ENCODE measurements at places on chromosomes 2 and 18.
A peak's percentile ranks its signal among the peaks of the same experiment; 100 is the strongest.

DNA sequence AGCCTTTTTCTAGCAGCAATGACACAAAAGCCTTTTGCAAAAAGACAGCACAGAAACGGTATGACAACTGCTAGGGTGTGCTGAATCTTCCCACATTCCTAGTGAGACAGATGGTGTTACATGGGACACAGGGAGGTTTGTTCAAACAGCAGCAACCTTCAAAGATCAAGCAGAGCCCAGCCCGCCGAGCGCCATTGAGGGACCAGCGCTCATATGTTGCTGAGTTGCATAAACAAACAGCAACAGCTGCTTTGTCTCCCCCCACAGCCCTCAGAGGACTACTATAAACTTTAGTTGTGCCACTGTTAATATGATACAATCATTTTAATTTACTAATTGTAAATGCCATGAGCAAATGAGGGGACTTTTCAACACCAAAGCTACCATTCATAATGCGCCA lies 117.7 kb downstream of the ZEB2 start:
- peak; percentile 43 for DNase-seq

- DNase-seq, result peak; percentile 29
Measured at GRCh38 chr2:53442783-53443182, 324.8 kb upstream of the CHAC2 start.

DNA sequence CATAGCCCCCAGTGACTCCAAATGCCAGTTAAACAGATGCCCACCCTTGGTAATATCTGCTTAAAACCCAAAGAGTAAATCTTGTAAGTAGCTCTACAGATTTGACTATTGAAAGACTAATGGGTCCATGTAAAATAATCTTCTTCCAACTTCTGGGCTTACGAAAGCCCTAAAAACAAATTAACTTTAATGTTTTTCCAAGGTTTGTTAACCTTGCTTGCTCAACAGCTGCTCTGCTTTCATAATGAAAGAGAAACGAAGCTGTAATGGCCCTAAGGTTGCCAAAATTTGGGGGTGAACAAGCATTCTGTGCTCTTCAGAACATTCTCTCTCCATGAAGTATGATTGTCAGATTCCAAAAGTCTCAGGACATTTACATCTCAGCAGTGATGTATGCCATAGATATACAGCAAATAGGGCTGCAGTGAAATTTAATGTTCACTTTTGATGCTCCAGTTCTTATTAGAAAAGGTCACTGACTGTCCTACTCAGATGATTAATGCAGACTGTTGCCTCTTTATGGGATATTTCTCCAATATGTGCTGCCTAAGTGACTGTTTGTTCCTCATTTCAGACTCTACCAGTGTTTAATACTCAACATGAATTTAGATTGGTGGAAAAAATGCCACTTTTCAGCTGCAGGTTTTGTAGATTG lies 436.3 kb upstream of the CHST9 start:
- no peak for DNase-seq

GRCh38 chr2:132573444-132574007 lies 96.5 kb downstream of the LYPD1 start:
- DNase-seq, result no peak

- no peak for DNase-seq
Measured at GRCh38 chr2:191891656-191892055, 44.8 kb upstream of the CAVIN2 start.

DNA sequence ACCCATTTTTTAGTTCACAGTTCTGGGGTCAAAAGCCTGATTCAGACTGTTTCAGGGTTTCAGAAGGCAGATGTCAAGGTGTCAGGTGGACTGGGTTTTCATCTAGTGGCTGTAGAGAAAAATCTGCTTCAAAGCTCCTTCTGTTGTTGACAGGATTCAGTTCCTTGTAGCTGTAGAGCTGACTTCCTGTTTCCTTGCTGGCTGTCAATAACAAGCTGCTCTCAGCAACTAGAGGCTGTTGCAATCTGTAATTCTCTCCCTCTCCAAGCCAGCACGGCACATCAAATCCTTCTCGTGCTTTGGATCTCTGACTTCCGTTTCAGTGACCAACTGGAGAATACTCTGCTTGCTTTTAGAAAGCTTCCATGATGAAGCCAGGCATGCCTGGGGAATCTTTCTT lies 179.4 kb downstream of the DOK6 start:
- no peak for DNase-seq

GRCh38 chr2:191927319-191927867 lies 80.5 kb upstream of the CAVIN2 start:
- no peak for DNase-seq

- no peak for DNase-seq
Measured at GRCh38 chr2:101400506-101401325, 13.4 kb upstream of the CREG2 start.

GRCh38 chr2:112096098-112096497 lies 41.0 kb downstream of the TMEM87B start:
- DNase-seq, result no peak

GRCh38 chr2:24228470-24228869 lies 53.6 kb downstream of the FAM228A start:
- no peak for DNase-seq

DNA sequence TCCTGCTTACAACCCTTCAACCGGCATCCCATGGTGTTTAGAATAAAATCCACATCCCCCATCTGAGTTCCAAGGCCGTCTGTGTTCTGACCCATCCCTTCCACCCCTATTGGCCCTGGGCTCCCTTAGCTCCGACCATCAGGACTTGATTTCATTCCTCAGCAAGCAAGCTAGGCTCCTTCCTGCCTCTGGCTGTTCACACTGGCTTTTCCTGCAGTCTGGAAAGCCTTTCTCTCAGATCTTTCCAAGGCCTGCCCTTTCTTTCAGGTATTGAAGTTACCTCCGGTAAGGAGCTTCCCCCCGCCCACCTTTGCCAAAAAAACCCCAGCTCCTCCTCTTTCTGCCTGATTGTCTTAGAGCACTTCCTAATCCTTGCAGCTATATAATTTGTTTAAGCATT lies 86.8 kb downstream of the CLIP4 start:
- DNase-seq, result no peak
